RKO (cell line): ENCODE measurements at places on chromosomes 7 and 10.

GRCh38 chr10:7111561-7111960 lies 299.3 kb downstream of the SFMBT2 start:
- DNase-seq: peak; percentile 45

DNA sequence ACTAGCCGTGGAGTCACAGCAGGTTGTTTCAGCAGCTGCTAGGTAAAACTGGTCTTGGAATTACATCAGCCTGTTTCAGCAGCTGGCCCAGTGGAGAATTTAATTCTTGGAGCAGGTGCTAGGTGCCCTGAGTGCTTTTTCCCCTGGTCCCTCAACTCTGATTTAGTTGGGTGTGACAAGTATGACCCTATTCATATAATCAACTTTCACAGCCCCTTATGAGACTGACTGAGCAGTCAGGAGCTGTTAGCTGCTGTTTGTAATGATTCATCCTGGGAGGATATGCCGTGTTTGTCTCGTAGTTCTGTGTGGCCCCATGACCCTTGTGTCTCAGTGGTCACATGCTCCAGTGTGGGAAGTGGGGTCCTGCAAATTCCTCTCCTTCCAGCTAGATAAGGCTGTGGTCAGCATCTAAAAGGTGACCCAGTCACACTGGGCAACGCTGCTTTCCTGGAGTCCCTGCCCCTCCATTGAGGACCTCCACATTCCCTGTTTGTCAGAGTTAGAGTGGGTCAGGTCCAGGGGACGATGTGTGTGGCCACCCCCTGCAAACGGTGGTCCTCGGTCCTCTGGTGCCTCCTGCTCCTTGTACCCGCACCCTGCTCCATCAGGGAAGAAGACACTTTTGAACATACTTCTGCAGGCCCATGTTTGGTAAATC lies 28.3 kb downstream of the TBATA start:
- no peak for DNase-seq

GRCh38 chr10:104317269-104317710 lies 21.0 kb downstream of the ITPRIP start:
- DNase-seq: no peak

DNA sequence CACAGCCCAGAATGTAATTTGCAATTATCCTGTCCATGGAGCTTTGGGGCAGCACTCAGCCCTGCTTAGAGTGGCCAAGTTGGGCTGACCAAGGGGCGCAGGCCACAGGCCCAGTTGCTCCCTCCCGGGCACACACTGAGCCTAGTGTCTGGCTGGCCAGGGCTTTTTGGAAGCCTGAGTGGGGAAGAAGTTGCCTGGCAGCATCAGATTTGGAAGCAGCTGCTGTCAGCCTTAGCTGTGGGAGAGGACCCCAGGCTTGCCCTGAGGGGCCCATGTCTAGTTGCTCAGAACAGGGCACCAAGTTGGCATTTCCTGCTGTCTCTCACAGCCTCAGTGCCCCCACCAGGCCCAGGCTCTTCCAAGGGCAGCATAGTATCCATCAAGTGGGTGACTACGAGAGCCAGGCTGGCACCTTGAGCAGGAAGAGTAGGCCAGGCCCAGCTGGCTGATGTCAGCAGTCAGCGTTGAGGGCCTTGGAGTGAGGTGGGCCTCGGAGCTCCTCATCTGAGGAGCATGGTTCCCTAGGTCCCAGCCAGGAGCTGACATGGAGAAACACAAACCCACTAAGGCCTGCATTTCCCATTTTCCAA lies 14.4 kb downstream of the ANTXRL start:
- no peak for DNase-seq

GRCh38 chr10:19826712-19827111 lies 10.5 kb downstream of the PLXDC2 start:
- no peak for DNase-seq

- peak; percentile 51 for DNase-seq
These were observed 43.1 kb downstream of the MINPP1 start for GRCh38 chr10:87547734-87548311.

DNA sequence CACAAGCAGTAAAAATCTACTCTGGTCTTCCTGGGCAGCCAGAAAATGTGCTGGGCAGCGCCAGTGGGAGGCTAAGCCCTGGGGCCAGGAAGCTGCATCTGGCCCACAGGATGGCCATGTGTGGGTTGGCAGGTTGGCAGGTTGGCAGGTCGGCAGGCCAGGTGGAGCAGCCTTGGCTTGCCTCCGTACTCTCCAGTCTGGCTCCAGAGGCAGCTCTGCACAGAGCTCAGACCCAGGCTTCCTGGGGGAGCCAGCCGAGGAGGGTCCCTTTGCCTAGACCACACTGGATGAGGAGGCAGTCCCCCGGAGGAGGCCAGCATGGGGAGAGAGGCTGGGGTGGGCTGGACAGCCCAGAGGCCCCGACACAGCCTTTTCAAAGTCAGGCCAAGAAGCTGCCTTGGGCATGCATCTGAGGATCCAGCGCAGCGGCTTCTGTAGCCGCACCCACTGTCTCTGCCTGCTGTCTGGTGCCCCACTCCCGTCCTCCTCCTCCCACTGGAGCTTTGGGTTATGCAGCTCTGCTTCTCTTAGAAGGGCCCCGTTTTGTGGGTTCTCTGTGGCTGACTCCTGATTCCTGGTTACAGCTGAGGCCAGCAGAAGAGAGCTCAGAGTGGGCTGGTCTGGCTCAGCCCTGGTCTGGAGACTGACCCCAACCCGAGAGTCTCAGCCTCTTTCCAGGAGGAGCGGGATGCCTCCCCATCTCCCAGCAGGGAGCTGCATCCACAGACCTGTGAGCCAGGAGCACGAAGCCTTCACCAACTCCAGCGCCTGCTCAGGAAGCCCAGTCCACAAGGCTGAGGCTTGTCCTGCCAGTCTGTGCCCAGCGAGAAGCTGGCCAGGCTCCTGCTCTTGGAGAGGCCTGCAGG lies 44.6 kb downstream of the CFAP46 start:
- no peak for DNase-seq

DNA sequence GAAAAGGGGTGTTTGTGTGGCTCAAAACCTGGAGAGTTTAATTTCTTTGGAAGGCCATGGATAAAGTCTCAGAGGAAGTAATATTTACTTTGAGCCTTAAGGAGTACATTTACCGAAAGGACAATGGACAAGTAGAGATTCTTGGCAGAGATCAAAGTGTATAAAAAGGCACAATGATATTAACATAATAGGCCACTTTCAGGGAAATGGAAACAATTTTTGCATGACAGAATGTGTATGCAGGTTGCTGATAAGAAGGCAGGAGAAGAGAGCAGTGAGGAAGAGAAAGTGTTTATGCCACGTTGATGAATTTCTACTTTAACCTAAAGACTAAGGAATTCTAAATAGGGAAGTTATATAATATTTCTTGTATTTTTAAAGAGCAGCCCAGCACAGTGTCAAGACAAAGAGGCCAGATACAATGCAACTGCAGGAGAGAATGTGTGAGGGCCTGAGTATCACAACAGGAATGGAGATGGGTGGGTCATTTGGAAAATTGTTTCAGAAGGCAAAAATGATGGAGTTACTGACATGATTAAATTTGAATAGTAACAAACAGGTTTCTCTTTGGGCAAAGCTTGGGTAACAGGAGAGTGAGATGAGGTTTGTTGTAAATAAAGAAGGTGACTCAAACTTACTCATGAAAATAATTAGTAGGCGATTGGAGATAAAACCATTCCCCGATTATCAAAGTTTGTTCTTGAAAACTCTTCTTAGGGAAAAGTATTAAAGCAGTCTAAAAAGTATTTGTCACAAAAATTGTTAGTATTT lies 84.1 kb downstream of the THSD7A start:
- DNase-seq: no peak

DNA sequence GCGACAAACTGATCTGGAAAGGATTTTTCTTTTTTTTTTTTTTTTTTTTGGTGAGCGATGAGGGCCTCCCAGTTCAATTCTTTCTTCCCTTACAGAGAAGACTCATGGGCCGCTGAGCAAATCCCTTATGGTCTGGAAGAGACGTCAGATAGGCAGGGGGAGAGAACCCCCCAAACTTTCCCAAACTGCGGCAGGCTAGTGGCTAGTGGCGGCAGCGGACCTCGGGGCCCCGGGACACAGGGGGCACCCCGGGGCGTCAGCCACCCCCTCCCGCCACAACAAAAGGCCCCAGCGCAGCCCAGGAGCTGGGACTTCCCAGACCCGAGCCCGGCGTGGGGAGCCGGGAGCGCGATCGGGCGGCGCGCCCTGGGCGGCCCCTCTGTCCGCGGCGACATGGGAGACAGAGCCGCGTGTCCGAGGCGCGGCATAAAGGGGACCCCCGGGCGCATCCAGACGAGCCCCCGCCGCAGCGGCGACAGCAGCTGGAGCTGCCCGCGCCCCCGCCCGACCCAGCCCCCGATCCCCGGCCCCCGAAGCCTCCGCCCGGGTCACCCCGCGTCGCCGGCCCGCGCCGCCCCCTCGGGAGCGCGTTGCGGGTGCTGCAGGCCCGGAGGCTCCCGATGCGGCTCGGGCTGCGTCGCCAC lies 755 bp downstream of the FAM171A1 start:
- DNase-seq: peak; percentile 58

DNA sequence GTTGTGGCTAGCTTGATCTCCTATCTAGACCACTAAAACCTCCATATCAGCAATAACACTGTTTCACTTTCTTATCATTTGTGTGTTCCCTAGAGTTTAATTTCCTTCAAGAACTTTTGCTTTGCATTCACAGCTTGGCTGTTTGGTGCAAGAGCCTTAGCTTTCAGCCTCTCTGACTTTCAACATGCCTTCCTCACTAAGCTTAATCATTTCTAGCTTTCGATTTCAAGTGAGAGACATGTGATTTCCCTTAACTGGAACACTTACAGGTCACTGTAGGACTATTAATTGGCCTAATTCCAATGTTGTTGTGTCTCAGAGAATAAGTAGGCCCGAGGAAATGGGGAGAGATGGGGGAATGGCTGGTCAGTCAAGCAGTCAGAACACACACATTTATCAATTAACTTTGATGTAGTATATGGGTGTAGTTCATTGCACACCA lies 10.6 kb upstream of the BPGM start:
- no peak for DNase-seq

- no peak for DNase-seq
These were observed 198.5 kb upstream of the TMEM196 start for GRCh38 chr7:19971956-19972355.

DNA sequence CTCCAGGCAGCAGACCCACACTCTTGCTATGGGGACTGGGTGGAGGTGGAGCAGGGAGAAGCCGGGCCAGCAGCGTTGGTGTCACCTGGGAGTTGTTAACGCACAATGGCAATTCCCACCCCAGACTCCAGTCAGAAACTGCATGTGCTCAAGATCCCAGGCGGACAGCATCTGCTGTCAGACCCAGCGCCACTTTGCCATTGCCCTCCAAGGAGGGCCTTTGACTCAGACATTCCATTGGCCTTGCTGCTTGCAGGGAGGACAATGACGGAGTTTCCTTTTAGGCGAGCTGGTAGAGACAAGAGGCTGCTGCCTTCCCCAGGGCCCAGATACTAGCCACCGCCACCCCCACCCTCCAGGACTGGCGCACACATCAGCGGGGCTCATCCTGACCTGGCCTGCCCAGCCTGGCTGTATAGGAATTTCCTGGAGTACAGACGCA lies 34.5 kb downstream of the ZNF775 start:
- DNase-seq: no peak

DNA sequence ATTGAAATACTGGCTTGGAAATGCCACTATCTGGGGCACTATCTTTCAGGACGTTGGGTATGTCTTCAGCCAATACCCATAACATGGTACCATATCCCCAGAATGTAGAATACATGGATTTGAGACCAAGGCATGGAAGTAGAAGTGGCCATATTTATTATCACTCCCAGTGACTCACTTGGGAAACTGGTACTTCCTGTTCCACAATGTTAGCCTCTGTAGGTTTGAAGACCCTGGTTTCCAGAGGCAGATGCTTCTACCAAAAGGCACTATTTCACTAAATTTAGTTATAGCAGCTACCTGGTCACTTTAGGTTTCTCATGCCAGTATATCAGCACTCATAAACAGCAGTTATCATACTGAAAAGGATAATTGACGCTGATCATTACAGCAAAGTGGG lies 184.2 kb downstream of the CCDC71L start:
- DNase-seq: no peak

DNA sequence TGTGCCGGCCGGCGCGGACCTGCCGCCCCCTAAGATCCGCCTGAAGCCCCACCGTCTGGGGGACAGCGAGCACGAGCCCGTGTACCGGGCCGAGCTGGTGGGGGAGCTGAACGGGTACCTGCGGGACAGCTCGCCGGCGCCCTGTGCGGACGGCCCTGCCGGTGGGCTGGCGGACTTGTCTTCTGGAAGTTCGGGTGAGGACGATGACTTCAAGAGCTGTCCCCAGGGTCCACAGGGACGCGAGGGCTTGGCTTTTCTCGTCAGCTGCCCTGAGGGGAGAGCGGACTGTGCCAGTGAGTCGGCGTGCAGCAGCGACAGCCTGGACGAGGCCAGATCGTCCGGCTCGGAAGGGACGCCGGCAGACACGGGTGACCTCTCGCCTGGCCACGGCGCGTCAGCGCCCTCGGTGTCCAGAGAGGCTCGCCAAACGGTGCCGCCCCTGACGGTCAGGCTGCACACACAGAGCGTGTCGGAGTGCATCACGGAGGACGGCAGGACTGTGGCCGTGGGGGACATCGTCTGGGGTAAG lies 8.5 kb downstream of the PWWP2B start:
- DNase-seq: no peak

DNA sequence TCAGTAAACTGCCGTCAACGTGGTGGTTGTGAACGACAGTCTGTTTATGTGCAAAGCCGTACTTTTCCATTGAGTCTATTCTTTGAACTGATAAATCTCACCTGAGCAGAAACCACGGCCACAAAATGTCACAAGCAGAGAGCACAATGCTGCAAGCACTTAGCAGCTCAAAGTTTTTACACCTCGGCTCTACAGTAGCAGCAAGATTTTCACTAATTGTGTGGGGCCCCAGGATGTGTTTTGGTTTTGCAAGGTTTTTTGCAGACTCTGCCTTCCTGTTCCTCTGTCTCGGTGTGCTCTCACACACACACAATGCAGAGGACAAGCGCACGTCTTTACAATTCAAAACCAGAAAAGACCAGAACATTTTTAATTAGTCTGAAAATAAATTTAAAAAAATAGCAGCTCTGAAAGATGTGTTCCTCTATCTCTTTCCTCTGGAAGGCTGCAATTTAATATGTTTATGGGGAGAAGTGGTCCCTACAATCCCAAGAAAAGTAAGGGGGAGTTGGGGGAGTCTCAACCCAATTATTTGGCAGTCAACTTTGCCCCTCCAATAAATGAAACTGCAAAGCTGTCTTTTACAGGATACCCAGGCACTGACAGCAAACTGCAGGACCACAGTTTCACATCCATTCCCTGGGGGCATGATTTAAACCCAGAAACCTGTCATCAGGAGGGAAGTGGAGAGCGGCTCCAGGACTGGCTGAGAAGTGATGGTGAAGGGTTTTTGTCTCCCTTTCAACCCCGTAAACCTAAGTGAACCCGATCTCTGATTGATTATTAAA lies 73.8 kb upstream of the SFMBT2 start:
- DNase-seq: no peak

DNA sequence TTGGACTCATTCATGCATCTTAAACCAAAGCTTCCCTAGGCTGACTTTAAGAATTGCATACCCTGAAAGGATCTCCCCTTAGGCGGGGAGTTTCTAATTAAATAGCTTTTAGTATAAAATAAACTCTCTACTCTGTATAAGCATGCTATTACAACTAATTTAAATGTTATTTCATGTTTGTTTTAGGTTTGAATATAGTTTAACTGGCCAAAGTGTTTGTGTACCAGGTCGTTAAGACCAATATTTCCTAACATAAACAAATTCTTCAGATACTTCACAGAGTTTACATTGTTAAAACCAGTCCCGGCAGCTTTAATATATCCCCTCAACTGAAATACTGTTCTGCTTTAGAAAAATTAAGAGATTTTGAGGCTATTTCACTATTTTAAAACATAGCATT lies 2.3 kb downstream of the GLI3 start:
- no peak for DNase-seq

- DNase-seq: peak; percentile 68
These were observed 137.3 kb downstream of the ANLN start for GRCh38 chr7:36526863-36527548.

- DNase-seq: no peak
These were observed 79.9 kb downstream of the CNNM2 start for GRCh38 chr10:102997998-102998397.
